ENCODE measurements at places on chromosomes 13 and 19.

- no peak for DNase-seq
These were observed 1.2 kb upstream of the SLC6A16 start for GRCh38 chr19:49326165-49326704.

- no peak for DNase-seq
These were observed 12.4 kb upstream of the CD22 start for GRCh38 chr19:35316560-35316959.

DNA sequence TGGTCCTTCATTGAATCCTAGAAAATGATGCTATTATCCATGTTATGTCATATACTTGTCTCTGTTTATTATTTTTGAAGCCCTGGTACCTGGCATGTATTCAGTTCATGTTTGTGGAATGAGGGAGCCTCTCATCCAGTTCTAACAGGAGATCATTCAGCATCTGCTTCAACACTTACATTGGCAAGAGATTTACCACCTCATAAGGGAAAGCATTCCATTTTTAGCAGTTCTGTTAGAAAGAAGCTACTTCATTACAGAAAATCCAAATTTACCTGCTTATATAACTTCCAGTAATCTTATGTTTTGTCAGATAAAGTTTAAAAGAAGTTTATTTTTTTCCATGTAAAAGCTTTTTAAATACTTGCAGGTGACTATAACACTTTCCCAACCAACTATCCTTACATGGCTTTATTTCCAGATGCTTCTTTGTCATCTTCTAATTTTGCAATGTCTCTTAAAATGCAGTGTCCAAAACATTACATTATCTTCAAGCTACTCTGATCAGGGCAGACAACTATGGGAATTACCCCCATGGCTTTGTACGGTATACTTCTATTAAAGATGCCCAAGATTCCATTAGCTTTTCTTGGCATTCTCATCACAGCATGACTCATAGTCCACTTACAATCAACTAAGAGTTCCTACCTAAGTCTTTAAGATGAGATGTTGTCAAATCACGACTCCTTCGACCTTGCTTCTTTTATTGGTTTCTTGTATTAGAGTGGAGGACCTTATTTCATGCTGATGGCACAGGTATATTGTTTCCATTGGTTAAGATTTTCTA lies 262.1 kb downstream of the PCDH9 start:
- DNase-seq, result no peak

GRCh38 chr13:27203186-27203585 lies 31.6 kb upstream of the USP12 start:
- DNase-seq, result no peak

DNA sequence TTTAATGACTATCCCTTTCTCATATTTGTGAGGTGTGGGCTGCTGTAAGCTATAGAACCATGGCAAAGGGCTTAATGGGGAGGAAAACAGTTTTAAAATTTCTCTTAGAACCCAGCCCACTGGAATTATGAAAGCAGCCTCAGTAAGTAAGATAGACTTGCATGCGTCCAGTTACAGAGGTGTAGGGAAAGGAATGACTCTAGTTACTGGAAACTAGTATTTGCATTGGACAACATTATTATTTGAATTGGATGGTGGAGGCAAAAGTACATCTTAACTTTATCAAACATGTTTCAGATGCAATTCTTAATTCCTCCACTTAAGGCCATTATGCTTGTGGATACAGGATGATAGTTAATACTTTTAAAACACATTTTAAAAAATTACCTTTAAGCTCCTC lies 292.9 kb downstream of the SPRY2 start:
- DNase-seq, result no peak

Data from CMK (cell line).